ENCODE measurements at places on chromosomes 2 and 18.
A peak's percentile ranks its signal among the peaks of the same experiment; 100 is the strongest.

DNA sequence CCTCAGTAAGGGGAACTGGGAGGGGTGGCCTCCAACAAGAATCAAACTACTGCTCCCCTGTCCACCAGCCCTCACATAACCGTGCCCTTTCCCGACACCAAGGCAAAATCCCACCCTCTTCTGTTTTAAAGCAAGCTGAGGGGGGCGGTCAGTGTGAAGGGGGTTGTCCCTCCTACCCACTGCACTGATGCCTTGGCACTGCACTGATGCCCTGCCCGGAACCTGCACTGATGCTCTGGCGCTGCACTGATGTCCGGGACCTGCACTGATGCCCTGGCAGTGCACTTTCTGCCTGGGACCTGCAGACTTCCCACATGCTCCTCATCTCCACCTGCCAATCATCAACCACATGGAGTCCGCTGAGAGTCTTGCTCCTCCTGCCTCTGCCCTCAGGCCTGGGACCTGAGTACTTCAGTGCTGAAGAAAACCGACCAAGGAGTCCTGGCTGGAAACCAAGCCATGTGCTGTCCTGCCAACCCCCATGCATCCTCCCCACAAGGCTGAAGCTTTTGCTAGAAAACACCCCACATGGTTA lies 179.5 kb downstream of the SMAD2 start:
- no peak for DNase-seq

- peak; percentile 33 for DNase-seq
Measured at GRCh38 chr2:111118981-111119821, 1.5 kb upstream of the BCL2L11 start.

DNA sequence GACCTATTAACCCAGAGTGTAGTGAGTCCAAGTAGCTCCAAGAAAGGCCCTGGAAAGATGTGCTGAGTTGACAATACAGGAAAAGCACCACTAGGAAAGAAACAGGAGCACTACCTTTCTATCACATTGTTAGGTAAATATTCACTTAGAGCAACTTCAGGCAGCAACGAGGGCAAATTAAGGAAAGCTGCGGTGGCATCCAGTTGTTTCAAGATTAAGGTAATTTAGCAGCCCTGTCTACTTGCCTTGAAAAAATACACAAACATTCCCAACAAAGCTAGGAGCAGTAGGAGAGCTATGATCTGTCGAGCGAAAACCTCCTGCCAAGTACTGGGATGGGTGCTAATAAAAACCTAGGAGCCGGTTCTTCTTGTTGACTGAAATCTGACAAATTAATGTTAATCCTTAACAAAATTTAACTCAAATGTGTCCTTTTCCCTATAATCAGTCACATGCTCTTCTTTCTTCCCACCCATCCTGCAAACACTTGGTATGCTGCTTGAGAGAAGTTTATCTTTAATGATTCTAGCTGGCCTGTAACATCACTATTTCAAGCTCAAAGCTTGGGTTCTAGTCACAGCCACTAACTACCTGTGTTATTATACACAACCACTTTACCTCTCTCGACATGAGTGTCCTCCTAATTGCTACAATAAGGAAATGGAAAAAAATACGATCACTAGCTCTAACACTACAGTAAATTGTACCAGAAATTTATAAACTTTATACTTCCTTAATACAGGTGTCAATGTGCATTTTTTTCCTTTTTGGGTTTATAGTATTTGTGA lies 2.0 kb downstream of the ACAA2 start:
- no peak for DNase-seq

DNA sequence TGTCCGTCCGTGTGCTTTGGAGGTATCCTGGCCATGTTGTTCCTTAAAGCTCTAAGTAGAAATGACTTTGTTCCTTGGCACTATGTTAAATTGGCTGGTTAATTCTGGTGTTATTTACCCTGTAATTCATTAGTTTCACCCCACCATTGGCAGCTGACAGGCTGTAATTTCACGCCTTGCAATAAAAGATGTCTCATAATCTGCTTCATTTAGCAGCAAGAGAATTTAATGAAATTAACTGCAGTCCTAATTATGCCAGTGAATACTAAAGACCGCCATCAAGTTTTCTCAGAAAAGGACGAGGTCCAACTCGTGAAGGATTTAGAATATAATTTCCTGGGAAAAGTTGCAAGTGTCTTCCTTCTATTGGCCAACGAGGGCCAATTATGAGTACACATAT lies 319.2 kb downstream of the GBX2 start:
- DNase-seq = no peak

DNA sequence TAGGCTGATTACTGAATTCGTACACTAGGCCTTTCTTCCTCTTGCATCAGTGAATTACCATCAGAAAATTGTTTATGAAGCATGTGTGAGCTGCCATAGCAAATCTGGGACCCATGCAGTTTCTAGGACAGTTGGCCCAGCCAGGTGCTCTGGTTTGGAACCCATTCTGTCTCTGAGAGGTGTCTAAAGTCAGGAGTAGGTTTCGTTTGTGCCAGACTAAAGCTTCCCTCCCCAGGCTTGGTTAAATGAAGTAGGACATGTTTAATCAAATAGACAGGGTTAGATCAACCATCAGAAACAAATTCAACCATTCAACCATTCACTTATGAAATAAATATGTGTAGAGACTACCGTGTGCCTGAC lies 176.9 kb downstream of the ALPK2 start:
- DNase-seq = no peak

GRCh38 chr2:100621371-100621951 lies 58.7 kb downstream of the PDCL3 start:
- DNase-seq = no peak

DNA sequence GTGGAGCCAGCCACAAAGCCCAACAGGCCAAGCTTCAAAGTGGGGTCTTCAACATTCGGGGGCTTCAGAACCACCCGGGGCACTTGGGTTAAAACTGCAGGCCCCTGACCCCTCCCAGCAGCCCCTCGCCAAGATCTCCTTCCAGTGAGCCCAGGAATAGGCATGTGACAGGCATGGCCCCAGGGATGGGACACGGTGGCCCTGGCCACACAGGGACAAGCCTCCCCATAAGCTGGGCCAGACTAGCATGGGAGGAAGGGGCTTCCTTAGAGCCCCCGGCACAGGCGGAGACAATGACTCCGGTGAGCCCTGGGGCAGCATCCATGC lies 52.4 kb downstream of the BIN1 start:
- DNase-seq = no peak
